ENCODE measurements at places on chromosomes 16 and 17. TPM values are rescaled to one million over a fixed set of nuclear protein-coding genes. Genes with fewer than 3 reads are reported as not detected.

The C1QTNF1 gene
- 0.32 TPM for total RNA-seq

DNA sequence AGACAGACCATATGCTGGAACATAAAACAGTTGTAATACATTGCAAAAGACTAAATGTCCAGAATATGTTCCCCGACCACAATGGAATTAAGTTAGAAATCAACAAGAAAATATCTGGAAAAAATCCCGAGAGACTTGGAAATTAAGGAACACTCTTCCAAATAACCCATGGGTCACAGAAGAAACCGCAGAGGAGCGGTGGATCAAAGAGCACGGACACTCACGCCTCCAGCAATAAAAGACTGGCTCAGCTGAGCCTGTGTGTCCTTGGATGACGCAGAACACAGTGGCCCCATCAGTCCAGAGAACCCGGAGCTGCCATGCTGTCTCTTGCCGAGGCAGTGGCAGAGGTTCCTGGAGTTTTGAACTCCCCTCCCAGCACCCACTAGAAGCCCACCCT is 30.9 kb upstream of the FOXF1 start:
- DNase-seq: no peak

DNA sequence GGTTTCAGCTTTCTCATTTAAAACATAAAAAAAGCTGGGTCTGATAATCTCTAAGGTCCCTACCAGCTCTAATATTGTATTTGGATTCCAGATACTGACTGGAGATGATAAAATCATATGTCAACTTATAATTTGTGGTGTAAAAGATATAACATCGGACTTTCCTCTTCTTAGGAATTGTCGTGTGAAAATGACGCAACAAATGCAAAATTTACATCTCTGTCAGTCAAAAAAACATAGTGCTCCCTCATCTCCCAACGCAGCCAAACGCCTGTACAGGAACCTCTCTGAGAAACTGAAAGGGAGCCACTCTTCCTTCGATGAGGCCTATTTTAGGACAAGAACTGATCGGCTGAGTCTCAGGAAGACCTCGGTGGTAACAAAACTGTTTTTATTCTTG is 197.3 kb downstream of the ANKFN1 start:
- DNase-seq: no peak

The KRTAP2-3 gene
- total RNA-seq: not detected

DNA sequence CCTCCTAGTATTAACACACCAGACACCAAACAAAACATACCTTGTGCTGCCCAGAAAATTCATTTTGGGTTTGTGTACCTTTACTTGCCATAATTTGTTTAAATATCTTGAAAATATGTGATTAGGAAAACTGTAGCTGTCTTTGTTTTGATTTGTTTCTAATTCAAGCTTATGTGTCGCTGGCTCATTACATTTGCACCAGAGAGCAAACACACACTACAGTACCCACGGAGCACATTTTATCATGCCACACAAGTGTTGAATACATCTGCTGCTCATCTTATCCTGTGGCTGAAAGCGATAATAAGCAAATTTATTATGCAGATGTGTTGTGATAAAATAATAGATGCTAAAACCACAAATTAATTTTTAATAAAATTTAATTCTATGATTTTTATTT is 63.1 kb downstream of the SPAG9 start:
- no peak for DNase-seq

- no peak for DNase-seq
Measured at GRCh38 chr16:65481956-65482355, 360.1 kb upstream of the CDH11 start.

The VASN gene
- total RNA-seq: not detected

DNA sequence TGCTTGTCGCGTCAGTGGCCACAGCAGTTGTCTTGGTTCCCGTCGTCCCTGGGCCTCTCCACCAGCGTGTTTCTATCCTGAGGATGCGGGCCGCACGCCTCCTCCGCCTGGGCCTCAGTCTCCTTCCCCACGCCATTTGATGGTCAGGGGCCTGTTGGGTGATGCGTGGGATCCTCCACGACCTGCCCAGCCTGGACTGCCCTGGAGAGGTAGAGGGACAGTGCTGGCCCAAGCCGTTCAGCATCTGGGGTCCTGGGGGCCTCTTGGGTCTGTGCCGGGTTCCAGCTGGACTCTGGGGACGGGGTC is 20.3 kb downstream of the GSE1 start:
- no peak for DNase-seq

The RHBDF1 gene
- total RNA-seq: 0.36 TPM

DNA sequence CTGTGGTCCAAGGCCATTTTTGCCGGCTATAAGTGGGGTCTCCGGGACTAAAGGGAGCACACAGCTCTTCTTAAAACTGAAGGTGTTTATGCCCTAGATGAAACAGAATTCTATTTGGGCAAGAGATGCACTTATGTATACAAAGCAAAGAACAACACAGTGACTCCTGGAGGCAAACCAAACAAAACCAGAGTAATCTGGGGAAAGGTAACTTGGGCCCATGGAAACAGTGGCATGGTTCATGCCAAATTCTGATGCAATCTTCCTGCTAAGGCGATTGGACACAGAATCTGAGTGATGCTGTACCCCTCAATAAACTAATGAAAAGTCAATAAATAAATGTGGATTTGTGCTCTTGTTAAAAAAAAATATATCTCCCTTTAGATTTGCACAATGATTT is 20.2 kb upstream of the SHISA9 start:
- DNase-seq: no peak

- DNase-seq: no peak
Measured at GRCh38 chr16:49414671-49415070, 41.1 kb downstream of the C16orf78 start.

The MYH10 gene
- 13.1 TPM for total RNA-seq

The RNF43 gene
- 0.38 TPM for total RNA-seq

The GINS3 gene
- 20.3 TPM for total RNA-seq

The CDH11 gene
- total RNA-seq: not detected

DNA sequence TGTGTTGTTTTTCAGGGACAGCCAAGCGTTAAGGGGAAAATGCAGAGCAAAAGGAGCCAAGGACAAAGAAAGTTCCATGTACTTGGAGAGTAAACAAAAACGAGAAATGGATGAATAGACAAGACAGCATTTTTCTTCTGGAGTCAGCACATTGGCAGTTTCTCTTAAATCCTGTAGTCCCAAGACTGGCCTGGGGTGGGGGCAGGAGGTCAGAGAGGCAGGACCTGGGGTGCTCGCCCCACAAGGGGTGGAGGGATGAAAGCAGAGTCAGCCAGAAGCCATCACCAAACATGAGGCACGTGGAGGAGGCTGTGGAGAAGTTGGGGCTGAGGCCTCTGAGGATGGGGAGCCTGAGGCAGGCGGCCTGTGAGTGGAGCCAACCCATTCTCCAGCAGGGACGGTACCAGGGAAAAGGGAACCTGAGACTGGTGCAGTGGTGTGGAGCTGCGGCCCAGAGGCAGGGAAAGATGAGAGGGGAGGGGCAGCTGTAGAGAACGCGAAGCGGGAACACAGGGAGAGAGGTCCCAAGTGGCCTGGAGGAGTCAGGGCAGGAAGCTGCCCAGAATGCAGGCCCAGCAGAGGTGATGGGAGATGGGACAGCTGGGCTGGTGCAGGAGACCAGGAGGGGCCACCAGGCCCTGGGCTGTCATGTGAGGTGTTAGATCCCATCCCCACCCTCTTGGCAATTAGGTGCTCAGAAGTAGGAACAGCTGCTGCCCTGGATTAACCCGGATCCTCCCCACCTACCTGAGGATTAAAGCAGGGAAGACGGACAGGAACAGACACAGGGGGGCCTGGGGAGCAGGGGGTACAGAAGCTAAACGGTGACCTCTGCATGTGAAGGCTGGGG is 3.3 kb downstream of the TLCD3B start:
- DNase-seq: no peak

GRCh38 chr16:11743308-11744074 is 834 bp upstream of the TXNDC11 start:
- DNase-seq: peak; percentile 54

DNA sequence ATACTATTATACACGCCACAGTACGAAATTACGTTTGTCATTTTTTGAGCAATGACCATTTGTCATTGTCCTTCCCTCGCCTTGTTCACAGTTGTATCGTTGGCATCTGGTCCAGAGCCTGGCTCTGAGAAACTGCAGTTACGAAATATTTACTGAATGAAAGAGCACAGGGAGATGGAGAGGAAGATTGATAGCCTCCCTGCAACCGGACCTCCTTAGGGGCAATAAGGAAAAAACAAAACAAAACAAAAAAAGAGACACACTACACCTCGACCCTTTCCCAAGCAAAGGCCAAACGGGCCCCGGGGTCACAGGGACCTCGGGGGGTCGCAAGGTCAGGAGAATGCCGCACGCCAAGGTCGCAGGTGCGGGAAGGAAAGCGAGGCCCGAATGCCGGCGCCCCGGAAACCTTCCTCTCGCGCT is 857 bp downstream of the GOT2 start:
- DNase-seq: no peak

DNA sequence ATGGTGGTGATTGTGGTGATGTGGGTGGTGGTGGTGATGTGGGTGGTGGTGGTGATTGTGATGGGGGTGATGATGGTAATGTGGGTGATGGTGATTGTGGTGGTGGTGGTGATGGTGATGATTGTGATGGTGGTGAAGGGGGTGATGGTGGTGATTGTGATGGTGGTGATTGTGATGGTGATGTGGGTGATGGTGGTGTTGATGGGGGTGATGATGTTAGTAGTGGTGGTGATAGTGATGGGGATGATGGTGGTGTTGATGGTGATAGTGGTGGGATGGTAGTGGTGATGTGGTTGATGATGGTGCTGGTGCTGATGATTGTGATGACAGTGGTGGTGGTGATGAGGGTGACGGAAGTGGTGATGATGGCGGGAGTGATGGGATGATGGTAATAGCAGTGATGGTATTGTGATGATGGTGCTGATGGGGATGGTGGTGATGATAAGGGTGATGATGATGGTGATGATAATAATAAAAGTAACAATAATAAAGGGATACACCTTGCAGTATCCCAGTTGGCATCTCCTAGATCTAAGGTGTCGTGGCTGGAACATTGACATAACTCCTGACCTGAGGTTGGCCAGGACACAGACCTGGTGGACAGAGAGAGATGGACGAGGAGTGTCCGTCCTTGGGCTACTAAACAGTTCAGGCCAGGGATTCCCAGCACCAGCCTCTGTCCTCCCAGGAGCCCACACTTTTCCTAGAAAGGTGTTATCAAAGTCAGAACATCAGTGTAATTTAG is 344.5 kb downstream of the SEC14L1 start:
- no peak for DNase-seq

GRCh38 chr16:29898804-29899515 is 390 bp downstream of the SEZ6L2 start:
- DNase-seq: no peak

DNA sequence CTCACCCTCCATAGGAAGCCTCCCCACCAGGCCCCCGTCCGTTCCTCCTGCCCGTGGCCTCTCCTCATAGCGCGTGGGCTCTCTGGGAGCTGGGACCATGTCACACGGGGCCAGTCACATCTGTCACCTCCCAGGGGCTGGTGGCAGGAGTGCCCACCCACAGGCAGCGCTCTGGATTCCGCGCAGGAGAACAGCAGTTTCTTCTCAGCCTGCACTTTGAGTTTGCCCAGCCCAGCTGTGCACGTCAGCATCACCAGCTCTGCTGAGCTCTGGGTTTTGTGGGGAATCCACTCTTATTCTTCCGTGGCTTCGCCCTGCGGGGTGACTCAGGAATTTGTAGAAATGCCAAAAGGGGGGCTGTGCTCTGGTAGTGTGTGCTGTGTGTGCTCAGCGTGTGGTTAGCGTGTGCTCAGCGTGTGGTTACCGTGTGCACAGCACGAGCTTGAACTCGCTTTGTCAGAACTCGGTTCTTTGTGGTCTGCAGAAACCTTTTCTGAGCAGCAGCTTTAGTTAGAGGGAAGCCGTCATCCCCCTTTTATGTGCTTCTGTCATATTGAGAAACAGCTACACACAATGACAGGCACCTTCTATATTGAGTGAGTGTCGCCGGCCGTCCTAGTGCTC is 3.2 kb downstream of the ACSF3 start:
- peak; percentile 84 for DNase-seq

Data from activated naive CD4-positive, alpha-beta T cell treated with anti-CD3 and anti-CD28 coated beads for 36 hours (primary cell).